ENCODE measurements at places on chromosomes 3 and 15.

DNA sequence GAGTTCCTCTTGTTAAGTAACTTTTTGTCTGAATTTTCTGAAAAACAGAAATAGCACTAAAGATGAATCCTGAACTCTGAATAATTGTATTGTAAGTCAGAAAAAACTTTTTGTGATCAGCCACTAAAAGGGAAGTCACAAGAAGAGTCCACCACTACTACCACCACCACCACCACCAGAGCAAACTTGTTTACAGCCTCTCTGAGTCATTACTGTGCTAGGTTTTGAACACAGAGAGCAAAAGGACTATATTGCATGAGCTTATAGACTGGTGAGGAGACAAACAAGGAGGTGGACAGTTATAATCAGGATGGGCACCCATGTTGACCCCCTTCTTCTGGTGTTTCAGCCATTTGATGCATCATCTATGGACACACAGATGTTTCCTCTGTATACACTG lies 141.7 kb downstream of the IL5RA start:
- DNase-seq = no peak

GRCh38 chr3:46539443-46540005 lies 26.6 kb downstream of the LRRC2 start:
- DNase-seq = no peak

- DNase-seq = no peak
Observed at GRCh38 chr3:126998728-126999127, 15.8 kb downstream of the PLXNA1 start.

GRCh38 chr3:167913219-167913835 lies 177.8 kb downstream of the SERPINI1 start:
- DNase-seq = peak; percentile 79

DNA sequence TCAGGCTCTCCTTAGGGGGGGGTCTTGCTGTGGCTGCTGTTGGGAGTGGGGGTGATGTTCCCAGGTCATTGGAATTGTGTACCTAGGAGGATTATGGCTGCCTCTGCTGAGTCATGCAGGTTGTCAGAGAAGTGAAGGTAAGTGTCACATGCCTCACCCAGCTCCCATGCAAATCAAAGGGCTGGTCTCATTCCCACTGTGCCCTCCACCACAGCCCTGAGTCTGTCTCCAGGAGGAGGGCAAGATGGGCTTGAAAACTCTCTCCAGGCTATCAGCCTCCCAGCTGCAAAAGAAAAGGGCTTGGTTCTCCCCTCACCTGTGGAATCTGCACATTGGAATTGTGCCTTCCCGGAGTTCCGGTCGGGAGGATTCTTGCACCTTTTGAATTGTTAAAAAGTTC lies 580.5 kb downstream of the NSUN3 start:
- DNase-seq = no peak

GRCh38 chr3:124928333-124929202 lies 6.0 kb downstream of the MUC13 start:
- DNase-seq = peak; percentile 84

- DNase-seq = peak; percentile 36
Observed at GRCh38 chr15:74723754-74724334, 1.5 kb downstream of the CYP1A1 start.

- DNase-seq = no peak
Observed at GRCh38 chr3:159616234-159616825, 372.3 kb upstream of the IL12A start.

GRCh38 chr3:45100981-45101407 lies 45.2 kb downstream of the CDCP1 start:
- peak; percentile 76 for DNase-seq

DNA sequence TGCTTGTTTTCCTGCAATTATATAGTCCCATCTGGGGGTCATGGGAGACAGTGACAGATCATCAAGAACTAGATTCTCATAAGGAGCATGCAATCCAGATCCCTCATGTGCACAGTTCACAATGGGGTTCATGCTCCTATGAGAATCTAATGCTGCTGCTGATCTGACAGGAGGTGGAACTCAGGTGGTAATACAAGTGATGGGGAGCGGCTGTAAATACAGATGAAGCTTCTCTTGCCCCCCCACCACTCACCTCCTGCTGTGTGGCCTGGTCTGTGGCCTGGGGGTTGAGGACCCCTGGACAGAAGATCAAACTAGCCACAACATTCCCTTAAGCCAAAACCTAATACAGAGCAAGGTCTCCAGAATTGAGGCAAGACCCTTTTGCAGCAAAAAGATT lies 161.1 kb downstream of the WDR76 start:
- DNase-seq = no peak

DNA sequence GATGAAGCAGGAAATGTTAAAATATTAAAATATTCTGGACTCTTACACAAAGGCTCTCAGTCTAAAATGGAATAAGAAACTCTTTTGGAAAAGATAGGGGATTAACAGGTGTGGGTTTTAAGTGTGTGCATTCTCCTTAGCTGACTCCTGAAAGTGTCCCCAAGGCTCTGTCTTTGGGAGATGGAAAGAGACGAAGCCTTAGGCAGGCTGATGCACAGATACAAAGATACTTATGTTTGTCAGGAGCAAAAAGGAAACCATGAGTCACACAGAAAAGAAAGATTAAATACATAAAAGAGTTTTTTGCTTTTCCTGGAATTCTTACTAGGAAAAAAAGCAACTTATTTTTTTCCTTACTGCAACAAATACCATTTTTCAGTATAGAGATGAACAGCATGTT lies 23.8 kb upstream of the ABI3BP start:
- DNase-seq = no peak

DNA sequence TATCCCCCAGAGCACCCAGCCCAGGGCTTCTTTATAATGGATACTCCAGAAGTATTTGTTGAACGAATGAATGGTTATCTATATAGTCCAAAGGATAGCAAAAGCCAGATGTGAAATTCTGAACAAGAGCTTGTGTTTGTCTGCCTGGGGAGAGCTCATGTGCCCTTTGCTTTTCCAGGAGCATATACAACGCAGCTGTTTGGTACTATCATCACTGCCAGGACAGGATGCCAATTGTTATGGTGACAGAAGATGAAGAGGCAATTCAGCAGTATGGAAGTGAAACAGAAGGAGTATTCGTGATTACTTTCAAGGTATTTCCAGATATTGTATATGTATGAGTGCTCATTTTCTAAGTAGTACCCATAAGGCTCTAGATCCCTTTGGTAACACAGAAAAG lies 15.2 kb downstream of the DIS3L start:
- DNase-seq = no peak

- DNase-seq = no peak
Observed at GRCh38 chr3:174758943-174759342, 100.2 kb upstream of the NAALADL2 start.

DNA sequence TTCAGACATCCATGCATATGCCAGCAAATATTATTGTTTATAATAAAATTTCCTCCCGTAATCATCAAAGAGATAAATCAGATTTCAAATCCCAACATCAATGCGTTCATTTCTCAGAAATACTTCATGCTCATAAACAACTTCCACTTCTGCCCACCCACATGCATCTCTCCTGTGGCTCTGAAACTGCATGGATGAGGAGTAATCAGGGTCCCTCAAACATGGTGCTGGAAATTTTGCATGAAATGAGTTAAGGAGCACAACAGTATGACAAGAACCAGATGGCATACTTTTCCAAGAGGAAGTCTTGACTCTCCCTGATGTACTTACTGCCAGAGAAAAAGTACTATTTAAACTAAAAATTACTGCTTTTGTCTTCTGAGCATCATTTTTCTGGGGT lies 26.9 kb upstream of the MFSD1 start:
- peak; percentile 38 for DNase-seq

DNA sequence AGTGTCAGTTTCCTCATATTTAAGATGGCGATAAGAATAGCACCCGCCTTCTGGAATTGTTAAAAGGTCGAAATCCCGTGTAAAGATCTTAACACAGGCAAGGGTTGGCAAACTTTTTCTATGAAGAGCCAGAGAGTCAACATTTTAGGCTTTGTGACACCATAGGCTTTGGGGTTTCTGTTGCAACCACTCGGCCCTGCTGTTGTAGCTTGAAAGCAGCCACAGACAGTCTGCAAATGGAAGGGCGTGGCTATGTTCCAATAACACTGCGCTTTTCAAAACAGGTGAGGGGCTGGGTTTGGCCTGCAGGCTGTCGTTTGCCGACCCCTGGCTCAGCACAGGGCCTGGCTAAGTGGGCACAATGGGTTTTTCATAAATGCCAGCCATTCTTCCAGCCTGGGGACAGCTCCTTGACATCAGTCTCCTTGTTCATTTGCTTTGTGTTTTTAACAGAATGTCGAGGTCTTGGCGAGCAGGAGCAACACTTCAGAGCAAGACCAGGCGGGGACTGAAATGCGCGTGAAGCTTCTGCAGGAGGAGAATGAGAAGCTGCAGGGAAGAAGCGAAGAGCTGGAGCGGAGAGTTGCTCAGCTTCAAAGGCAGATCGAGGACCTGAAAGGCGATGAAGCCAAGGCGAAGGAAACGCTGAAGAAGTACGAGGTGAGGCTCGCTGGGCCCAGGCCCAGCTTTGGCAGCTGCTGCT lies 75.2 kb upstream of the MYZAP start:
- DNase-seq = no peak

DNA sequence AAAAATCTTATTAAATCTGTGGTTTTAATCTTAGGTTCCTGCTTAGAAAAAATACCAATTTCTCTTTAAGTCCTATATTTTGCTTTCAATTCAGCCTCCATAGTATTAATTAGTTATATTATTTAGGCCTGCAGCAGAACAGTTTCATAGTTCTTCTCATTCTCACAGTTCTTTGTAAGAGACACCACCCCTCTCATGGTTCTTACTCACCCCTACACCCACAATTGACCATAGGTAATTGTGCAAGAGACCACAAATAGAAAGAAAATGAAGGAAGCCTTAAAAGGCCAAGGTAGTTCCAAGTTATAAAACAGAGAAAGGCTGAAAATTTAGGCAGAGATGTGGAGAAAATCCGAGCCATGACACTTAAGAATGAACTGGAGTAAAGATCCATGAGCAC lies 415.3 kb downstream of the TIGIT start:
- peak; percentile 86 for DNase-seq

DNA sequence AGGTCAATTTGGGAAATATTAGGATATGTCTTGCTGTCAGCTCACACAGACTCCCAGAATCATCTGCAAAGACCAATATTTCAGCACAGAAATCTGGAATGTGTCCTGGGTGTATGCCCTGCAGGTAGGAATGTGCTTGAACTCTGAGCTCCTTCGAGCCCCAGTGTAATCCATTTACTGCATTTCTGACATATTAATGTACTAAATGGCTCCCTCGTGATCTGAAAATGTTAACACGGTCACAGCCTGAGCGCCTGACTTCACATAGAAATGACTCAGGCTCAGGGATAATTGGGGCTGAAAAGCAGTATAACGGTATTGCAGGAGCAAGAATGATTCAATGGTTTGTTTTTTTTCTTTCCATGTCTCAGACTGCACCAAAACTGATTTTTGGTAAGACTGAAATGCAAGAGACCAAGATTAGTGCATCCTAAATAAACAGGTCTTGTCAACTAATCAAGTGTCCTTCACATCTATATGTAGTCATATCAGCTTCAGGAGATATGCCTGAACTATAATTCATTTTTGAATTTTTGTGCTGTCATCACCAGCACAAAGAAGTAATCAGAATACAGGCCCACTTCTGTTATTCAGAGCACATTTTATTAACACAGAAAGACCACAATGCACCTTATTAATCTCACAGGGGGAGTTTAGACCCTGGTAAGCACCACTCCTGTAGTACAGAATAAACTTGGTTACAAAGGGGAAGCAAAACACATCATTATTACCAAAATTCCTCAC lies 49.8 kb downstream of the DCLK3 start:
- DNase-seq = no peak

- DNase-seq = peak; percentile 8
Observed at GRCh38 chr3:113057117-113057516, 66.3 kb downstream of the GTPBP8 start.

- DNase-seq = no peak
Observed at GRCh38 chr15:100705065-100705464, 102.7 kb downstream of the ASB7 start.

GRCh38 chr3:13135251-13135810 lies 62.1 kb upstream of the IQSEC1 start:
- DNase-seq = no peak

- DNase-seq = no peak
Observed at GRCh38 chr3:37642670-37643598, 218.7 kb upstream of the CTDSPL start.

- DNase-seq = peak; percentile 45
Observed at GRCh38 chr3:179072100-179072438, 460 bp upstream of the ZMAT3 start.

GRCh38 chr3:146634346-146634745 lies 29.2 kb upstream of the PLSCR5 start:
- DNase-seq = no peak

All from suppressor macrophage (primary cell).